ENCODE measurements at places on chromosomes 1 and 21.

GRCh38 chr1:157197906-157198435 is 59.8 kb upstream of the ETV3 start:
- no peak for DNase-seq

- no peak for DNase-seq
These were observed 78.2 kb downstream of the NAV1 start for GRCh38 chr1:201617157-201617556.

DNA sequence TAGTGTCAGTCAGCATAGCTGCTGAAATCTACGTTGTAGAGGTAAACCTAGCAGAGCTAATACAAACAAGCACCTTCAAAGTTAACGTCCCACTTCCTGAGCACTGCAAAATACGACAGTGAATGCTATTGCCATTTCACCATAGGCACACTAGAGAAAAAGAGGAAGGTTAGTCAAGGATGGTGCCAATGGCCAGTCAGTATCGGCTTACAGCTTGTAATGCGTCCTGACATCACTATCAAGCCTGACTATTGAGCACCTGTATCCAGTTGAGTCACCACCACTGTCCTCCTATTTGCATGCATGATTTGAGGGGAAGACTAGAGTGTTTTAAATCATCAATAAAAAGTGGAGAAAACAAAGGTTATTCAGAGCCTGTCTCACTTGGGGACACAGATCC is 34.4 kb downstream of the NUCKS1 start:
- DNase-seq: no peak

- DNase-seq: no peak
These were observed 34.9 kb upstream of the PLA2G5 start for GRCh38 chr1:20035114-20035513.

- no peak for DNase-seq
These were observed 441.0 kb upstream of the PRMT6 start for GRCh38 chr1:106615473-106615872.

Measured in activated CD4-positive, alpha-beta T cell treated with anti-CD3 and anti-CD28 coated beads for 1 hour (primary cell).